ENCODE measurements at places on chromosomes 4 and X.

DNA sequence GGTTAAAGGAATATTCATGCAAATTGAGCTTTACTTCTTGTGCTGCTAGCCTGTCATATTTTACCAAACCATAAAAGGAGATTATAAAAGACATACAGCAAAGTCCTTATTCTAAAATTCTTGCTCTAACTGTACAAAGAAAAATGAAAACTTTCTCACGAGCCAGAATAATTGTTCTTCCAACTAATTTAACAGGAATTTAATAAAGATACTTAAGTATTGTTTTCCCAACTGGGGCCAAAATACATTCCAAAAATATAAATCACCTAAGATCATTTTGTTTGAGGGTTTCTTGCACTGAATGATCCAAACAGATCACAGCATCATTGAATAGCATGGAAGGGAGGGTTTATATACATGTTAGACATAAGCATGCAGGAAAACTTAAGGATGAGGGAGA is 127.1 kb upstream of the PCDH18 start:
- no peak for DNase-seq

- peak; percentile 14 for DNase-seq
These were observed 49.8 kb downstream of the MID1 start for GRCh38 chrX:10570601-10571000.

GRCh38 chrX:69627744-69628143 is 11.8 kb downstream of the EDA start:
- no peak for DNase-seq

- no peak for DNase-seq
These were observed 10.9 kb upstream of the MAGEA4 start for GRCh38 chrX:151901826-151902225.

GRCh38 chr4:139144911-139145551 is 32.0 kb downstream of the ELF2 start:
- no peak for DNase-seq

DNA sequence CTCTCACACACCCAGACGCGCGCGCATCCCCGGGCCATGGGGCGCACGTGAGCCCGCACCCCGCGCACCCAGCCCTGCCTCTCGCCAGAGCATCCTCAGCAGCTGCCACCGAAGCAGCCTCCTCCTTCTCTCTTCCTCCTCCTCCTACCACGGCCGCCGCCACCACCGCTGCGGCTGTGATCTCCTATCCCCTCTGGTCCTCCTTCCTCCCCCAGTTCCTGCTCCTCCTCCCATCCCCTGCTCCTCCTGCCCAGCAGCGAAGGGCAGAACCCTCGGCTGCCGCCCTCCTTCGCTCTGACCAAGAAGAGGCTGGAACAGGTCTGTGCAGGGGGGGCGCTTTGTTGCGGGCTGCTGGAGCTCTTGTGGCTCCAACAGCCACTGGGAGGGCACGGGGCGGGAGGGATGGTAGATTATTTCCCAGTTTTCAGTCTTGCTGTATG is 148.7 kb upstream of the CHRDL1 start:
- no peak for DNase-seq

DNA sequence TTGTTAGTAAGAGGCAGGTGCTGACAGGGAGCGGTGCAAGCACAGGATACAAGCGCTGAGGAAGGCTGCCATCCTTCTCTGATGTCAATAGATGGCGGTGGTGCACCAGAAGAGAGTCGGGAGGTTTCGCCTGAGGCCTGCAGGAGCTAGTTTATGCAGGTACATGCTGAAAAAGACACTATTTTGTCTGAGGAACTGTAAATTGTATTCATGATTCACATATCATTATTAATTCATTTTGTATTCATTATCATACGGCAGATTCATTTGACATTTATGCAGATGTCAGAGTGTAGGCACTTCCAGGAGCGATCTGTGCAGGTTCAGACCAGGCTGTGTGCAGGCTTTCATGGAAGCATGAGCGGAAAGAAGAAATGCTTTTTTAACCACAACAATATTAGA is 824.0 kb downstream of the STIM2 start:
- DNase-seq: peak; percentile 64

- DNase-seq: no peak
These were observed 2.3 kb upstream of the RGS12 start for GRCh38 chr4:3290476-3290875.

- DNase-seq: no peak
These were observed 935.9 kb downstream of the C4orf33 start for GRCh38 chr4:130031858-130032257.

GRCh38 chrX:2917767-2918166 is 11.4 kb downstream of the ARSD start:
- no peak for DNase-seq

GRCh38 chr4:138104284-138104680 is 137.9 kb downstream of the SLC7A11 start:
- no peak for DNase-seq

DNA sequence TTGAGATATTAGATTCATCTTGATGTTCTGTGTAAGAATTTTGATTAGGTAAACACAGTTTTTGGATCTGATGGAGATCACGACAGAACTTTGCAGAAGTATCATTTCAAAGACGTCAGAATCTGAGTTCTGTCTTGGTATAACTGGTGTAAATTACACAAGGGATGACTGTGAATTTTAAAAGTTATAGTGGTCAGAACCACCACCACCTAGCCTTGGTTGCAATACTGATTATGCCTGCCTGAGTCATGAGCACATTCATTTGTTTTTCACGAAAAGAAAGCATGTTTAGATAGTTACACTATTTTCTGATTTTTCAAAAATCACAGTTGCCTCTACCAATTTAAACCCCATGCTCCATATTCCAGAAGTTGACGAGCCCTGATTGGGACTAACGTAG is 54.8 kb downstream of the ZFX start:
- peak; percentile 36 for DNase-seq

DNA sequence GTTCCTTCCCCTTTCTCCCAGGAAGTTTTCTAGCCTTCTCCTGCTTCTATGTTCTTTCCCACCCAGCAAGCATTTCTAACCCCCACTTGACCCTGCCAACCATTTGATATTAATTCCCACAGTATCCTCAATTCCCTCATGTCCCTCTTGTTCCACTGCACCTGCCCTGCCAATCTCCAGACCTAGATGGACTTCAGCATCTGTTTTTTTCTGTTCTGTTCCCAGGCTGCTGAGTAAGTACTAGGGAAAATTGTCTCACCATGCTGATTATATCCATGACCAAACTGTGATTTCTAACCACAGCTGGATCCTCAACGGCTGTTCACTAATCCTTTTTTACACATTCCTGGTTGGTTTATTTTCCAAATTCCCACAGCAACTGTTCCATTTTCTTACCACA is 37.7 kb downstream of the CLCN5 start:
- DNase-seq: no peak

DNA sequence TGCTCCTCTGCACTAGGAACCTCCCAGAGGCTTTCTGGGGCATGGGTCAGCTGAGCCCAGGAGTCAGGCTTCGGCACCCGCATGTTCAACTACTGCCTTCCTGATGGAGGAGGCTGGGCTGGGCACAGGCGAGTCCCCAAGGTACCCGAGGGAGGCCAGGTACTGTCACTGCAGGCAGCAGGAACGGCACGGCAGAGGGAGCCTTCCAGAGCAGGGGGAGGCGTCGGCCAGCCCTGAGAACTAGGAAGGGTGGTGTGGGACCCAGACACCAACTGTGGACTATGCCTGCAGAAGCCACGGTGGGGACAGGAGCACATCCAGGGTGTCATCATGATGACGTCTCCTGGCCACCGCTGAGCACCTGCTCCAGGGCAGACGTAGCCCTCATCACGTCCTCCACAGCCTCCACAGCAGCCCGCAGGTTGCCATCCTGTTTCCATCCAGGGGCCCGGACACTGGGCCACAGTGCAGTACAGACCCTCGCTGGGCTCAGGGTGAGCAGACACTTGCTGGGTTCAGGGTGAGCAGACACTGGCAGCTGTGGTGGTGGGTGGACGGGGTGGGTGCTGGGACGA is 40.8 kb downstream of the SORCS2 start:
- no peak for DNase-seq

GRCh38 chrX:51484616-51485015 is 11.8 kb downstream of the NUDT11 start:
- no peak for DNase-seq

DNA sequence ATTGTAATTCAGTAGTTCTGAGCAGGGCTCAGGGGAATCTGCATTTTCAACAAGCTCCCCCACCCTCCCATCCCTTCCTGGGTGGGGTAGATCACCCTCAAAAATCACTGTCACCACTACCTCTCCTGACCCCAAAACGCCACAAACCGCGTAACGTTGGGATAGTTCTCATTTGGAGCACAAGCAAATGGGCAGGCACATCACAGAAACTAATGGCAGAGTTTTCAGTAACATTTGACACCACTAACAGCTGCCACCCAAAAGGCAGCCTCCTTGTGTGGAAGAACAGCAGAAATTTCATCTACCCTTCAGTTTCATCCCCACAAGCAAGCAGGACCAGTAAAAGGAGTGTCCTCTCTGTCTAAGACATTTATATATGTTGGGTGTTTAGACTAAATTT is 132.7 kb downstream of the PALLD start:
- no peak for DNase-seq

GRCh38 chrX:7054219-7055216 is 93.0 kb upstream of the STS start:
- DNase-seq: no peak

DNA sequence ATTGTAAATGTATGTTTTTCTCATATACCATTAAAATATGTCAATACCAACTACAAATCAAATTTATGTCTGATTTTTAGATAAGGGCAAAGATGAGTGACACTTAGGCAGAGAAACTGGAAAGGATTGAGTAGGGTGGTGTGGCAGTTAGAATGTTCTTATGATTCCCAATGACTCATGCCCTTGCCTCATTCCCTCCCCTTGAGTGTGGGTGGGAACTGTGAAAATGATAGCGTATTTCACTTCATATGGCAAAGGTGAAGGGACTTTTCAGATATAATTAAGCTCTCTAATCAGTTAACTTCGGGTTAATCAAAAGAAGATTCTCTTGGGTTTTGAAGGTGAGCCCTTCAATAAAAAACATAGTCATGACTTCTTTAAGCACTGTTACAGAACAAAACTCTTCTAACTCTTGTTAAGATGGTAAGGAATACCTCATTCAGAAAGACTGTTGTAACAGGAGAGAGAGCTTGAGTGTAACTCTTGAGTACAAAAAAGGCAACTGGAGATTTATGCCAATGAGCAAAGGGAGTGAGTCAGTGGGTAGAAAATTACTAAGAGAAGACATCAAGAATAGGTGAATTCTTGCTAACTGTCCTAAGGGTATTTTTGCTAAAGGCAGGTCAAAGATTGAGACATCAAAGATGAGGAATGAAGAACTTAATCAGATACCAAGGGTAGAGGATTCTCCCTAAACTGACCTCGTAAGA is 329.5 kb downstream of the KCTD8 start:
- DNase-seq: peak; percentile 63

- DNase-seq: no peak
These were observed 82.0 kb upstream of the KLHL13 start for GRCh38 chrX:118198577-118198976.

DNA sequence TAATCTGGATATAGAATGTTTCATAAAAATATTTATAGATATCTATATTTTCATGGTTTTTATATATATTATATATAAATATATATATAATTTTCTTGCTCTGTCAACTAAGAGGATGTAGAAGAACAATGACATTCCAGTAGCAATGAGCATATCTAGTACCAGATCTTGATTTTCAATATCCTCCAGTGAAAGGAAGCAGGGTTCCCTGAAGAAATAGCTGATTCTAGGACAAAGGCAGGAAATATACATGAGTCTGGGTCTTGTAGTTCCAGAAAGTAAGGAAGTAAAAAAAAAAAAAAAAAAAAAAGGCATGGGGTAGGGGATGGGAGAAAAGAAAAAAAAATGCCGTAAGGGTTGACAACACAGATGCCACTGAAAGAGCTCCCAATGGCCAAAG is 241.4 kb downstream of the RASL11B start:
- no peak for DNase-seq

DNA sequence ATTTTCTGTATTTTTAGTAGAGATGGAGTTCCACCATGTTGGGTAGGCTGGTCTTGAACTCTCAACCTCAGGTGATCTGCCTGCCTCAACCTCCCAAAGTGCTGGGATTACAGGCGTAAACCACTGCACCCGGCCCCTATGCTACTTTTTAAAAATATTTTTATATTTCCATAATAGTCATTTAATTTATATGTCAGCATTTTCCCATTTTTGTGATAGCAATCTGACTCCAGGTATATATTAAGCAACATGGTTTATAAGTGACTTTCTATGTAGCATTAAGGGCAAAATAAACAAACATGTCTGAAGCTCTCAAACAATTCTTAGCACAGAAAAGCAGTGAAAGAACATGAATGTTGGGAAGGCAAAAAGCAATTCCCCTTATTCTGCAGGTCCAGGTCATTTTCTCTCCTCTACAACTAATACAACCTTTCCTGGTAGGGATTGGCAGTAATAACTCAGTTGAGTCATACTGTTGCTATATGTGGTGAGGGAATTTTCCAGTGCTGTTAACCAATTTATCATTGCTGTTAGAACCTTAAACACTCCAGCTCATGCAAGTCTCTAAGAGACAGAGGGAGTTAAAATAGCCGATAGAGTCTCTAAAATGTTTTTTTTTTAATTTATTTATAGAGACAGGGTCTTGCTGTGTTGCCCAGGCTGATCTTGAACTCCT is 24.0 kb downstream of the SMIM14 start:
- DNase-seq: peak; percentile 75

DNA sequence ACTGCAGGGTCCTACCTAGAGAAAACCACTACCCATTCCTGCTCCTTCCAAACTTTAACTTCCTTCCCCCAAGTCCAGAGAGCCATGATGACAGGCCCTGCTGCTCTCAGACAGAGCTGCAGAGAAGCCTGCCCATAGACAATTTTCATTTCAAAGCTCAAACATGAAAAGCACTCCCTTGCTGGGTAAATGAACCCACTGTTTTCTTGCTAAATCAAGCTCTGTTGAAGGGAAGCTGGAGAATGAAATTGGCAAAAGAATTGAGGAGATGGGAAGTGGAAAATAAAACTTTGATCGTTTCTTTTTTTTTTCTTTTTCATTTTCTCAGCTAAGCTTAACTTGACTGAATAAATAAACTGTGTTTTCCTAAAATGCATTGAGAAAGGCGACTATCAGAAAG is 331.1 kb upstream of the CPEB2 start:
- no peak for DNase-seq

DNA sequence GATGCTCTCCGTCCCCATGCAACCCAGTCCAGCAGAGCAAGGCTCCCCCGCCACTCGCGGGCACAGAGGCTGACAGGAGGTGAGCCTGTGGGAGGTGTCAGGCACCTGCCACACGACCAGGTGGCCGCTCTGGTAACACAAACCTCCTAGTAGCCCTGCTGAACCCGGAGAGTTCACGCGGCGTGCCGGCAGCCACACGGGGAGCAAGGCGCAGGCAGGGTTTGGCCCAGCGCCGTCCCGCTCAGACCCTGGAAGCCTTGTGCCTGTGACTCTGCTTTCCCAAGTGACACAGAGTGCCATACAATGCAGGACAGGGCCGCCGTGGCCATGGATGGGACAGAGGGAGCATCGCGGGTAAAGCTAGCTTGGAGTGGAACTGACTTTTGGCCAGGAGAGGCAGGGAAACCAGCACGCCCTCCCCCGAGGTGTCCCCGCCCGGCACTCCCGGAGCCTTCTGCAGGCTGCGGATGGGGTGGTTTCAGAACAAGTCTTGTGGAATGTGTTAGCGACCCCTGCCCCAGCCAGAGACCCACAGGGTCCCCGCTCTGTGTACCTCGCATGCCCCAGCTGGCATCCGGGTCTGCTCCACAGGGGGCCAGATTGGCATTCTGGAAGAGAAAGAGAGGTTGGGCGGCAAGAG is 44.7 kb upstream of the AFAP1 start:
- DNase-seq: no peak

Measured in bronchial epithelial cell (primary cell).